CD4-positive, alpha-beta memory T cell (primary cell): ENCODE measurements at places on chromosomes 2 and 18. TPM values are rescaled to one million over a fixed set of nuclear protein-coding genes. Genes with fewer than 3 reads are reported as not detected.

The HOXD13 gene
- not detected for total RNA-seq

The SERPINB11 gene
- total RNA-seq, result not detected

The POTEF gene
- not detected for total RNA-seq

The GRP gene
- total RNA-seq, result not detected

The RTP5 gene
- total RNA-seq, result 0.28 TPM

- DNase-seq, result no peak
These were observed 58.4 kb upstream of the ACKR3 start for GRCh38 chr2:236511266-236511665.

DNA sequence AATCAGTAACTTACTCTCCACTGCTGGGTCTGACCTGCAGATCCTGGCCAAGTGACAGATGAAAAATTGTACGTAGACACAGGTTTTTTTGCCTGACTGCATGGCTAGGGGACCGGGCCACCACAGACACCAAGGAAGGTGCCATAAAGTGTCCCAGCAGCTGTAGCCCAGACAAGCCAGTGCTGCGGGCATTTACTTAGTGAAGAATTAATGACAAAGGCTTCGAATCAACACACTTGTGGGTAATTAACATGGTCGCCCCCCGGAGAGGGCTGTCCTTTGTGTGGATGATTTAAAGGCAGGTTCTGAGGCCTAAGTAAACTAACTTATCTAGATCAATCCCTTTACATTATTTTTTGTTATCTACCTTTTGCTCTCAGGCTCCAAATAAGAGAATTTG is 1709.1 kb upstream of the LRRTM1 start:
- no peak for DNase-seq

- DNase-seq, result no peak
These were observed 46.7 kb downstream of the FBXO48 start for GRCh38 chr2:68420254-68420910.

DNA sequence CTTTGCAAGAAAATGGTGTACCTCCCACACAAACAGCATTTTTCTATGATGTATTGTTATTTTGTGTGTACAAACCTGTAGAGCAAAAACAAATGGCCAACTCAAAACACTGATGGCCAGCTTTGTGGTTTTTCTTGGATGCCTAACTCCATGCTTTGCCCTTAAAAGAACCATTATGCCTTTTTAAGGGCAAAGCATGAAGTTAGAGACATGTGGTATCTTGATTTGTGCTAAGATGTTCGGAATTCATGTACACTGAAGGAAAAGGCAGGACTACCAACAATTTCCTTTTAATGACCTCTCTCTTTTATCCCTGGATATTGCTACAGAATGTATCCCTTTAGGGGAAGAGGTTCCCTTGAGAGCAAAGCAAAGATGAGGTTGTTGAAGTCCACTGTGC is 273.6 kb downstream of the SCG2 start:
- DNase-seq, result no peak

DNA sequence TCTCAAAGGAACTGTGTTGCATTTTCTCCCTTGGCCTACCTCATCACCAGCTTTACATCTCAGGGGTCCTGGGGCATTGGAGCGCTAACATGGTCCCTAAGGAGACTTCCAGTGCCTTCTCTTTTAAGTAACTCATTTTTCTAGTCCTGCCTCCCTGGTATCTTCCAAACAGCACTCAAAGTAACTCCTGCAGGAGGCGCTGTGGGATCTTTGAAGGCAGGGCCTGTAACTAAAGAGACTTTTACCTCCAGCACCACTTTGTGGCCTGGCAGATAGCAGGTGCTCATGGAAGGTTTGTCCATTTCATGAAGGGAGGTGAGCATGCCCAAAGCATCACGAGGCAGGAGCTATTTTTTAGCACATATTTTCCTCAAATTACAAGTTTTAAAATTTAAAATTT is 411.0 kb upstream of the GYPC start:
- DNase-seq, result peak; percentile 2

- no peak for DNase-seq
These were observed 218.8 kb upstream of the ZEB2 start for GRCh38 chr2:144738749-144739148.

DNA sequence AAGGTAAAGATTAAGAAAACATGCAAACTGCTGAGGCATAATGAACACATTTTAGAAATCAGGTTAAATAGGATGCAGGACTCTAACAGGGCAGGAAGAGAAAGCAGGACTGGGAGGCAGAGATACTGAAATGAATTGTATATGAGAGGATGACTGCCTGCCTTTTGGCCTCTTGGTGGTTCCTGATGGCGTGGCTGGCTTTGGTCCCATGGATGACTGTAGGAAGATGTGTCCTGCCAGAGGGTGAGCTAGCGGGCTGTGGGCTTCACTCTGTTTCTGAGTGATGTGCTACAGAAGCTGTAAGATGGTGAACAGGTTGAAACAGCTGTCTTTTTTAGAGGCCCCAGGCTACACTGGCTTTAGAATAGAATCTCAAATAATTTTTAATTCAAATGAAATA is 517.0 kb downstream of the SLC4A3 start:
- no peak for DNase-seq
